Left cardiac atrium (tissue), 4 donors: ENCODE measurements at places on chromosomes 16 and 17. TPM values are rescaled to one million over a fixed set of nuclear protein-coding genes. Genes with fewer than 3 reads are reported as not detected.

CCT6B gene
- total RNA-seq: 2.3 TPM

DNA sequence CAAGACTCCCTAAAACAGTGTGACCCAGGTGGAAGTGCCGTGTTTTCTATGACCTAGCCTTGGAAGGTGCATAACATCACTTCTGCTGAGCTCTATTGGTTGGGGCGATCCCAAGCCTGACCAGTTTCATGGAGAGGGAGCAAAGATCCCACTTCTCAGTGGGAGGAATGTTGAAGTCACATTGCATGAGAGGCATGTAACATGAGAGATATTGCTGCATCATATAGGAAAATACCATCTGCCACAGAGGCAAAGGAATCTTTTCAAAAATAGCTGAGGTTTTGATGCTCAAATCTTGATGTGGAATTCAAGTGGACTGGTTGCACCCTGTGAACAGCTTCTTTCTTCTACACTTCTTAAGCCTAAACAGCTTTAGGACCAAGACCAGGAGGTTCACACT lies 56.4 kb upstream of the NLRP1 start:
- DNase-seq: no peak

DNA sequence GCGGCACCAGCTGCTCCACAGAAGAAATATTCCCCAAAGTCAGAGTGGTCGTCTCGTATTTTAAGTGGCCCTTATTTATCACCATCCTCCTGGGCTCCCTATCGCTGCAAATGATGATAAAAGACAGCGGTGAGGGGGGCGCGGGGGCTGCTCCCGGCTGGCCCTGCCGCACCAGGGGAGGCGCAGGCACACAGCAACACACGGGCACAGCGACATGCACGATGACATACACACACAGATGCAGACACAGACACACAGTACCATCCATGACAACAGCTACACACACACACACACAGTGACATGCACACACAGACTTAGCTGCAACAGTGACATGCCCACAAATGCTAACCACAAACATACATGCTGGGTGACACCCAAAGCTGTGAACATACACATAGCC lies 52.5 kb downstream of the MRM1 start:
- no peak for DNase-seq

GRCh38 chr17:44804302-44805089 lies 25.6 kb downstream of the GJC1 start:
- DNase-seq: peak; percentile 40

DNA sequence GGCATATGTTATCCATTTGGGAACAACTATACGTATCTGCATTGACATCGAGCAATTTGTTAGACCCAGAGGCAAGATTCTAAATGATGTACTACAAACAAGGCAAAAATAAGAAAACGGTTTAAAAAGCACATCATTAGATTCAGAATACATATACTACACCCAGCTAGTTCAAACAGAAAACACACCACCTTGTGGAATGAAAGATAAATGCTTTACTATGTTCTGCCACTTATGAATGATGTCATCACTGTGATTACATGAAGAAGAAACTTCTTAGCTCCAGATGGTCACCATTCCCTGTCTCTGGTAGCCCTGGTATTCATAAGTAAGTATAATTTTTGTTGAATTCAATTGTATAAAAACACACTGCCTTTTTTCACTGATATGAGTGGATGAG lies 7.8 kb downstream of the NACA2 start:
- no peak for DNase-seq

DNA sequence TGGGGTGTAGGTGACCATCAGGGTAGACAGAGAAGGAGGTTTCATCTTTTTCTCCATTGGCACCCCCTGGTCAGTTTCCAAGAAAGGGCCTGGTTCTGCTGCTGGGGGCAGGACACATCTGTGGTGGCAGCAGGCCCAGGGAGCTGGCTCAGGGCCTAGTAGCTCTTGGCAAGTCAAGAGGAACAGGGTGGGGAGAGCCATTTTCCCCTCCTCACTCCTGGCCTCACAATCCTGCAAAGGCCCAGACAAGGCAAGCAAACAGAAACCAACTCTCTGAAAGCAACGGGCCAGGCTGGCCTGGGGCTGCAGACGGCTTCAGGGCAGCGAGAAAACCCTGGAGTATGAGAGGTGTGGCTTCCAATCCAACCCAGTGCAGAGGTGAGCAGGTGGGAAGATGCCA lies 192.9 kb upstream of the DYNLRB2 start:
- peak; percentile 68 for DNase-seq

DNA sequence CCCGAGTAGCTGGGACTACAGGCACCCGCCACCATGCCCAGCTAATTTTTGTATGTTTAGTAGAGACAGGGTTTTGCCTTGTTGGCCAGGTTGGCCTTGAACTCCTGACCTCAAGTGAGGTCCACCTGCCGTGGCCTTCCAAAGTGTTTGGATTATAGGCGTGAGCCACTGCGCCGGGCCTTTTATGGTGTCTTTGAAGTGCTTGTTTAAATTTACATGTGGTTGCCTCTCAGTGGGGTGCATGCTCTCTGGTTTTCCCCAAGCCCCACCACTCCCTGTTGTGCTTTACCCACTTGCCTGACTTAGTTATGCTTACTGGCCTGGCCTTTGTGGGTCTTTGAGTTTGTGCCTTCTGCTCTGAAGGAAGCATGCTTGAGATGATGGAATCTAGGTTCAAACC lies 132.0 kb downstream of the PRKCB start:
- no peak for DNase-seq

- no peak for DNase-seq
Observed at GRCh38 chr16:8032406-8032805, 557.9 kb downstream of the TMEM114 start.

- no peak for DNase-seq
Observed at GRCh38 chr17:28130472-28130871, 88.0 kb downstream of the NLK start.

XYLT1 gene
- total RNA-seq: 8.4 TPM

DNA sequence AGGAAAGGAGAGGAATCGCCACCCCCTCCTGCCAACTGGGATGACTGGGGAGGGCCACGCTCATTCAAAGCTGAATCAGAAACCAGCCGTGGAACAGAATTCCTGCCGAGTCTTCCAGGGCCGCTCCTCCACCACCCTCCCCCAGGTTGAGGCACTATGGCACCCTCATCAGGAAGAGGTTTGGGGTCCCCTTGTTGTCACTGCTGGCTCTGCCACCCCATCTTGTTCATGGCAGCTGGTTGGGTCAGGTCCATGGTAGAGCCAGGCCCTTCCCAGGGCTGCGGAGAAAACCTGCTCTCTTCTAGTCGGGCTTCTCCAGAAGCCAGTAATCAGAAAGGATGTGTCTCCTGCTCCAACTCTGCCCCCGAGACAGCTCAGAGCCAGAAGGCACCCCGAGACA lies 41.8 kb downstream of the KCNJ12 start:
- no peak for DNase-seq

DNA sequence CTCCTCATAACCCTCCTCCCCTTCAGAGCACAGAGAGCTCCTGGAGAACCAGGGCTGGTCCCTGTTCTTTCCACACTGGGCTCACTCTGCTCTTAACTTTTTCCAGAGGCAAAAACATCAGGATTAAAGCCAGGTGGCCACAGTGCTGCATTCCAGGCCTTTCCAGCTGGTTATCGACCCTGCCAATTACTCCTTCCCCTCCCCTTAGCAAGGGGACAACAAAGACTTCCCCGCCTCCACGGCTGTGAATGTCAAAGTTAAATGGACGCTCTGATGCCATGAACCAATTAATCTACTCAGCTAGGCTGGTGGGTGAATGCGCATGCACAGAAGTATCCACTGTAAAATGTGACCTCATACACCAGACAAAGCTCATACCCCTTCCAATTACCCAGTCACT lies 23.1 kb downstream of the ACLY start:
- peak; percentile 45 for DNase-seq

GRCh38 chr17:6322316-6322715 lies 112.6 kb downstream of the AIPL1 start:
- DNase-seq: no peak

DNA sequence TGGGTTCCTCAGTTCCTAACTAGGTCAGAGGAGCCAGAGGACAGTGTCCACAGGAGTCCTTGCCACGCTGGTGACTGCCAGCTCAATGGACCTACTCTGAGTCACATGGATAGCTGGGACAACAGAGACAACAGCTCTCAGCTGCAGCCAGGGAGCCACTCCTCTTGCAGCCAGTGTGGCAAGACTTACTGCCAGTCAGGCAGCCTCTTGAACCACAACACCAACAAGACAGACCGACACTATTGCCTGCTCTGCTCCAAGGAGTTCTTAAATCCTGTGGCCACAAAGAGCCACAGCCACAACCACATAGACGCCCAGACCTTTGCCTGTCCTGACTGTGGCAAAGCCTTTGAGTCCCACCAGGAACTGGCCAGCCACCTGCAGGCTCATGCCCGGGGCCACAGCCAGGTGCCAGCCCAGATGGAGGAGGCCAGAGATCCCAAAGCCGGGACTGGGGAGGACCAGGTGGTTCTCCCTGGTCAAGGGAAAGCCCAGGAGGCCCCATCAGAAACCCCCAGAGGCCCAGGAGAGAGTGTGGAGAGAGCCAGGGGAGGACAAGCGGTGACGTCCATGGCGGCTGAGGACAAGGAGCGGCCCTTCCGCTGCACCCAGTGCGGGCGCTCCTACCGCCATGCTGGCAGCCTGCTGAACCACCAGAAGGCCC lies 6.7 kb downstream of the ZNF646 start:
- DNase-seq: no peak
